HCT116 (cell line): ENCODE measurements at places on chromosomes 11 and 22.

- no peak for DNase-seq
Measured at GRCh38 chr11:2325123-2325522, 23.3 kb downstream of the TSPAN32 start.

- no peak for DNase-seq
Measured at GRCh38 chr11:19315511-19315910, 74.8 kb upstream of the E2F8 start.

DNA sequence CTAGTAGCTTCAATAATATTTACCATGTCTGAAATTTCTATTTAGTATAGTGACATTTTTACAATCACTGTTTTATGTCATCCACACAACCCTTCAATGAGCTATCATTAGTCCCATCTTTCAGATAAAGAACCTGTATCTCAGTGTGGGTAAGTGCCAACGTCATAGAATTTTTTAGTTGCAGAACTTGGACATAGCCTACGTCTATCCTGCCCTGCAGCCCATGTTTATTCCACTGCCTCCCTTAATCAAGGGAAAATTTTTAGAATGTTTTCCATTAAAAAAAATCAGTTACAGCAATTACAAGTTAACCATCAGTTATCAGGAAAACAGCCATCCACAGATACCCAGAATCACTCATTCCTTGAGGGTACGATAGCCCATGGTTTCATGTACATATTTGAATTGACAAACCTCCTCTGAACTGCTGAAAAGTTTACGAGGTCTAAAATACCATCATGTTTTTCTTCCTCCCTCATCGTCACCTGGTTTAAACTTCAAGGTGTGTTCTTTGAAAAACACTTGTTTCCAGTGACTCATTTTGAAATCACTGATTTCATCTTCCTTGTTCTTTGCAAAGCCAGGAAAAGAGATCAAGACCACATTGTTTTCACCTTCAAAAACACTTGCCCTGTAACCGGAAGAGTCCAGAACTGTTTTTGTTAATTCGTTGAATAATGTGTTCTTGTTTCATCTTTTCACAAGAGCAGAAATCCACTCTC is 100.9 kb downstream of the FAM76B start:
- DNase-seq = no peak

GRCh38 chr11:12569499-12570425 is 104.5 kb upstream of the TEAD1 start:
- no peak for DNase-seq

DNA sequence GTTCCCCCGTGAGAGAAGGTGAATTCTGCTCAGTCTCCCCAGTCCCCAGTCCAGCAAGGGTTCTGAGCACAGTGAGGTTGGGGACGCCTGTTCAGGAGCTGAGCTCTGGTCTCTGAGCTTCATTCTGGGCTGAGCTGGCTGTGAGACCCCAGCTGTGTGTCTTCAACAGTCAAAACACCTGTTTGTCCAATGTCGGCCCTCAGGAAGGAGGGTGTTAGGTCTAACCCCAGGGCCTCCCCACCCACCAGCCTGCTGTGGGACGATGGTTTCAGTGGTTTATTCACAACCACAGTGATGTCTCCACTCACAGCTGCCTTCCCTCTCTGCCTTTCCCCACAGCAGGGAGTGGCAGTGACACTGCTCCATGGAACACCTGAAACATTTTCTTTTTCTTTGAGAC is 1282.9 kb downstream of the TBC1D22A start:
- DNase-seq = no peak

DNA sequence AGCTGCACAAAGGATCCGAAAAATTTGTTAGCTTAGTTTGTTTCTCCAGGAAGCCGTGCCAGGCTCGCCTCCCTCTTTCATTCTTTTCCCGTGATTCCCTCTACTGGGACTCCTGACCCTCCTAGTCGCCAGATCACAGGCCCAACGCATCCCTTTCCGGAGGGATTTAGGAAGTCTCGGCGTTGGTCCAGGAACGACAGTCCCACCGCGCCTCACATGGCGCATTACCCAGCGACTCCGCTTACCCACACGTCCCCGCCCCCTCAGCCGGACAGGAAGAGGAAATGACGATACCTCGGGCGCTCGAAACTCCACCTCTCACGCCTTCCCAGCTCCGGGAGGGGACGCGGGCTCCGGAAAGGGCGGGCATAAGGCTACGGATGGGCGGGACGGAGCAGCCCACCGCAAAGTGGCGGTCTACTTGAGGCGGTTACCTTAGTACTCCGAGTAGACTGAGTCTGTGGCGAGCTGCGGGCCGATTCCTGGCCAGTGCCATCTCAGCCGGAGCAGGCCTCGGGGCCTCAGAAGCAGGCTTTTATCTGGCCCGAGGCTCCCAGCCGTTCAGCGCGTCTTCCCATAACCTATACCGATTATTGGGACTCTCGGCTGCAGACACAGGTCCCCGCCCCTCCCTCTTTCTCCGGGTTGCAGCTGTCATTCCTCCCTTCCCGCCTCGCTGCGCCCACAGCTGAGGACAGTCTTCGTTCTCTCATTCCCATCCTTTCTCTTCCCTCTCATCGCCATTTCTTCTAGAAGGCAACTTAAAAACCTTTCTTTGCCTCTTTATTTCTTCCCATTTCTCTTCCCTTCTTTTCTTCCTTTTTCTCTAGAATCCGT is at the start of gene CCDC15:
Gene CCDC15, plus strand, starts transcription at position 450 of the 837 bp plus-strand sequence. CDS start 531 bp downstream, outside the sequence.
- DNase-seq = peak; percentile 94

GRCh38 chr22:39661842-39662685 is 91.5 kb downstream of the CACNA1I start:
- DNase-seq = no peak
